NCI-H524 treated with DMSO at 0.1 percent for 48 hours (cell line): ENCODE measurements at places on chromosomes 2 and 18.
A peak's percentile ranks its signal among the peaks of the same experiment; 100 is the strongest.

DNA sequence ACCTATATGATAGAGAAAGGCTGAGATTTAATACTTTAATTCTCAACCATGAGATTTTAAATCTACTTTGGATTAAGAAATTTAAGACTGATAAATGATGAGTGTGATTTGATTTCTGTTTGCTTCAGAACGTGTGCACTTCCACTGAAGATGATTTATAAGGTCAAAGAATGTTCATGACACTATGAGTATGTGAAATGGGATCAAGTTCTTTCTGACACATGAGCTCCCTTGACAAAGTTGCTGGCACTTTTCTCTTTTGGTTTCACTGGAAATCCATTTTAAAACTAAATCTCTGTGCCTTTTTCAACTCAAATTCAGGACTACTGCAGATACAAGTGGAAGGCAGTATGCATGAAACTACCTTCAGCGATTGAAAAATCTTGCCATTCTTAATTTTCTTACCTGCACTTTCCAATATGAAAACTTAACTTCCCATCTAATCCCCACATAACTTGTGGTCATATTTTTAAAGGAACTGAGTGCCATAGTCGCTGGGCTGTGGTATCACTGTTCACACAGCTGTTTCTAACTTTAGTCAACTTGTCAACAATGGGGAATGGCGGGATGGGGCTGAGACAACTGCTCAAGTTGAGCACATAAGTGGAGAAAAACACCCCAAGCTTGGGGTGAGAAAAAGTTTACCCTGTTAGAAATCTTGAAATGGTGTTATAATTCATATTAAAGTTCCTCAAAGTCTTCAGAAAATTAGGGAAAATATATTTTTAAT is 51.8 kb upstream of the TTN start:
- DNase-seq = no peak

GRCh38 chr2:104965900-104966299 is 72.0 kb upstream of the MRPS9 start:
- no peak for DNase-seq

DNA sequence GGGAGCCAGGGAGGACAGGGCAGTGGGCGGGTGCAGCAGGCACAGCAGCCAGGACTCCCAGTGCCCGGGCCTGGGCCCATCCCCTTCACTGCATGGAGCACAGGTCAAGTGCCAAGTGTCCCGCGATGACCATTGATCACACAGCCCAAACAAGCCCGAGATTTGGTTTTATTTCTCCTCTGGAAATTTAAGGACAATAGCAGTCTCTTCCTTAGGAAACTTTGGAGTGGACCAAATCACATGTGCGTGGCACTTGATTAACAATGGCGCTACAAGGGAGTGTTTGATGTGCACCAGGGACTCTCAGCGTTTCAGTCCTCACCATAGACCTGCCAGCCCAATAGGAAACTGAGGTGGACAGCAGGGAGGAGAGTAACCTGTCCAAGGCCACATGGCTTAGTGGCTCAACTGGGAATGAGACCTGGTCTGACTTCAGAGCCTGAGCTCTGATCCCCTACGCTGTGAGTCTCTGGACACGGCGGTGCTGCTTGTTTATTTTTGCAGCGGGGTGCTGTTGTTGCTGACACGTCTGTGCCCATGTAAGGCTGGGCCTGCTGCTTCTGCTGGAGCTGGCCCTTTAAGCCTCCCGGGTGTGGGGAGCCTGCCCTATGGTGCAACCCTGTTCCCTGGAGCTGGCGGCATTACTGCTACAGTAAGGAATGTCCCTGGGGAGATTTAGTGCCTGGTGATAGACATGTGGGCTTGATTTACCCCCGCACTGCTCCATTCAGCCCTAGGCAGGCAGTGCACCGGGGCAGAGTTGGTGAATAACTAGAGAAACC is 194.2 kb downstream of the INHBB start:
- DNase-seq = no peak

DNA sequence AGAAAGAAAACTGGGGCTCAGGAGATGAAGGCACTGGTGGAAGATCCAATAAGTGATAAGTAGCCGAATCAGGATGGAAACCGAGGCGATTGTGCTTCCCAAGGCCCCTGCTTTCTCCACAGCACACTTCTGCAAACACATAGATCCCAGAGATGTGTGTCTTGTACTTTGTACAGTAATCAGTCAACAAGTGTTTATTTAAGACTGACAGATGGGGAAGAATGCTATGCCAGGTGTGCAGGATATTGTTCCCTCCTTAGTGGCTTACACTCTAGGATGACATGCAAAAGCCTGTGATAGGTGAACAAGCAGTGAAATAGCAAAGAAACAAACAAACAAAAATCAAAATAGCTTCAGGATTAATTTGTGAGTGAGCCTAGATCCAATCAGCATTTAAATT is 116.6 kb downstream of the ACTR3 start:
- no peak for DNase-seq

DNA sequence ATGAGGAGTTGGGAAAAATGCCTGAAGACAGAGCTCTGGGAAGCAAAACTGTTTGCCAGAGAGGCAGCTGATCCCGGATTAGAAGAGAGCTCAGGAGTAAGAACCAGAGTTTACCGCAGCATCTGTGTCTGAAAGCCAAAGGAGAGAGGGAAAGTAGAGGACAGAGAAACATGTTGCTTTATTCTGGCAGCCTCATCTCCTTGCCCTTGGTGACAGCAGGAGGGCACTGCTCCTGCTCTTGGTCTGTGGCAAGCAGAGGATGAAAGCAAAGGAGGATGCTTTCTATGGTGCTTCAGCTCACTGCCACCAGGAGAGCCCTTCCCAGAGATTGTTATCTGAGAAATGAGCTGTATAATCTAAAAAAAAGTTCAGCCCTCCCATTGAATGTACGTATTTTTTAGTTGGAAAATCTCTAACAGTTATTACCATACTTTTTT is 7.7 kb downstream of the SLC1A4 start:
- no peak for DNase-seq

- DNase-seq = no peak
Observed at GRCh38 chr2:159256159-159256558, 30.3 kb downstream of the WDSUB1 start.

DNA sequence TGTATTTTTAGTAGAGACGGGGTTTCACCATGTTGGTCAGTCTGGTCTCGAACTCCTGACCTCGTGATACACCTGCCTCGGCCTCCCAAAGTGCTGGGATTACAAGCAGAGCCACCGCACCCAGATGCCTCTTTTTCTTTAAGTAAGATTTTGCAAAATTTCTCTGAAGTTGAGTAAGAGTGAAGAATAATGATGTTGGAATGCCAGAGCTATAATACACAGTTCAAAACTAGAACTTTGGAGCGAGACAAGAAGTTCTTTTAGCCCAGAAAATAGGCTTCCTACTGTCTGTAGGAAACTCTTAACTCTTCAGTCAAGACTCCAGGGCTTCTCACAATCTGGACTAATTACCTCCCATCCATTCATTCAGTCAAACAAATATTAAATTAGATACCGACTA is 51.4 kb downstream of the MARCHF4 start:
- DNase-seq = no peak

- DNase-seq = no peak
Observed at GRCh38 chr2:75041731-75042600, 83.5 kb downstream of the POLE4 start.

GRCh38 chr2:46231721-46232120 is 65.5 kb upstream of the EPAS1 start:
- no peak for DNase-seq

DNA sequence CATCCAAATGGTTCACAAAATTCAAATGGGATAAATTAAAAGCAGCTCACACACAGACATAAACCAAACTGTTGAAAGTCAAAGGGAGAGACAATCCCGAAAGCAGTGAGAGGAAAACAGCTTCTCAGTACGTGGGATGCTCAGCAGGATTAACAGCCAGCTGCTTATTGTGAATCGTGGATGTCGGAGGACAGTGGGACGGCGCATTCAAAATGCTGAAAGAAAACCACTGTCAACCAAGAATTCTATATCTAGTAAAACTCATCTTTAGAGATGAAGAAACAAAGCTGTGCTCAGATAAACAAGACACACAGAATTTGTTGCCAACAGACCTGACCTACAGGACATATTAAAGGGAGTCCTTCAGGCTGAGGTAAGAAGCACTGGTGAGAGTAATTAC is 102.9 kb downstream of the NFATC1 start:
- no peak for DNase-seq

DNA sequence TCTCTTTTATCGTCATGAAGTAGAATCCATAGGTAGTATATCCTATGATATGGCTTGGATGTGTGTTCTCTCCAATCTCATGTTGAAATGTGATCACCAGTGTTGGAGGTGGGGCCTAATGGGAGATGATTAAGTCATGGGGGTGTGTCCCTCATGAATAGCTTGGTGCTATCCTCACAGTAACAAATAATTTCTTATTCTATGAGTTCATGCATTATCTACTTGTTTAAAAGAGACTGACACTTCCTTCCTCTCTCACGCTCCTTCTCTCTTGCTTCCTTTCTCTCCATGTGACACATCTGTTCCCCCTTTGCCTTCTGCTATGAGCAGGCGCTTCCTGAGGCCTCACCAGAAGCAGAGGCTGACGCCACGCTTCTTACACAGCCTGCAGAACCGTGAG is 165.6 kb downstream of the MREG start:
- no peak for DNase-seq

- DNase-seq = no peak
Observed at GRCh38 chr2:137525641-137526190, 438.6 kb upstream of the HNMT start.

DNA sequence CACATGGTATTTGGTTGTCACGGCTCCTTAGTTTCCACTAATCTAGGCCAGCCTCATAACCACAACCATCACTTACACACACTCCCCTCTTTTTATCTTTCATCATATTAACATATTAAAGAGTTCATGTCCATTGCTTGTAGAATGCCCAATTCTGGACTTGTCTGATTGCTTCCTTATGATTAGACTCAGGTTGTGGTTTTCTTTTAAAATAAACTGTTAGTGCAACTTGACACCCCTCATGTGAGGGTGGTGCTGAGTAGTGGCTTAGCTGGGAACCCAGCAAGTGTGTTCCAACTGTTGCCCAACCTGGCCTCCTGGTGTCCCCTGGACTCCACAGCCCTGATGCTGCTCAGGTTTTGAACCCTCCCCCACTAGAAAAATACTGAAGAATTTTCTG is 20.1 kb upstream of the CD207 start:
- no peak for DNase-seq

- no peak for DNase-seq
Observed at GRCh38 chr2:50987616-50988313, 44.2 kb downstream of the NRXN1 start.

DNA sequence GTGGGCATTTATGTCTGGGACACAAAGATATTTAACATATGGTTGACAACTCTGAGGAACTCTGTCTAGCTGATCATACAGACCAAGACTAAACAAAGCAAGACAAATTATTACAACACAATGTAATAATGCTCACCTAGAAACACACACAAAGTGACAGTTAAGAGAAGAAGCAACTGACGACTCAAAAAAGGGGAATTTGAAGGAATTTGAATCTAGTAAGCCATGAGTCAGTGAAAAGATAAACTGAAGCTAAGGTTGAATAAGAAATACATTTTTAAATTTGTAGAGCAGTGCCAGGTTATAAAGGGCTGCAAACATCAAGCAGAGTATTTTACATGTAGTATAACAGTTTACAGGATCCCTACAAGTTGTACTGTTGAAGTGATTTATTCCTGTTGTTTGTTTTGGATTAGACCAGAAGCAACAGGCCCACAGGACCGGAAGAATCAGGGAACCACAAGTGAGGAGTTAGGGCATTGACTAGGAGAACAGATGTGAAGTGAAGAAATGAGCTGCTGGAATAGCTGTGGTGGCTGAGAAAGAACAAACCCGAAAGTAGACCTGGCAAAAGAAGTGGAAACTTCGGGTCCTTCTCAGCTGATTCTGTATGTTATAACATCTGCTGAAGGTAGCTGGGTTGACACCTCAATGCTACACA is 35.6 kb downstream of the IFIH1 start:
- no peak for DNase-seq

- no peak for DNase-seq
Observed at GRCh38 chr2:84971510-84972206, 697 bp downstream of the KCMF1 start.

DNA sequence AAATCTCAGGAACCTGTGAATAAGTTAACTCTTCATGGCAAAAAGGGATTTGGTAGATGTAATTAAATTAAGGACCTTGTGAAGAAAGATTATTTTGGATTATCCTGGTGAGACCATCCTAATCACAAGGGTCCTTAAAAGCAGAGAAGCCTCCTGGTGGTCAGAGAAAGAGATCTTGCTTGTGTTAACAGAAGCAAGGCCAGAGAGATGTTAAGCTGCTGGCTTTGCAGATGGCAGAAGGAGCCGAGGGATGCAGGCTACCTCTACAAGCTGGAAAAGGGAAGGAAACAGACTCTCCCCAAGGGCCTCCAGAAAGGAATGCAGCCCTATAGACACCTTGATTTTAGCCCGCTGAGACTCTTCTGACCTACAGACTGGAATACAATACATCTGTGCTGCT is 197.0 kb downstream of the STK39 start:
- DNase-seq = peak; percentile 57

DNA sequence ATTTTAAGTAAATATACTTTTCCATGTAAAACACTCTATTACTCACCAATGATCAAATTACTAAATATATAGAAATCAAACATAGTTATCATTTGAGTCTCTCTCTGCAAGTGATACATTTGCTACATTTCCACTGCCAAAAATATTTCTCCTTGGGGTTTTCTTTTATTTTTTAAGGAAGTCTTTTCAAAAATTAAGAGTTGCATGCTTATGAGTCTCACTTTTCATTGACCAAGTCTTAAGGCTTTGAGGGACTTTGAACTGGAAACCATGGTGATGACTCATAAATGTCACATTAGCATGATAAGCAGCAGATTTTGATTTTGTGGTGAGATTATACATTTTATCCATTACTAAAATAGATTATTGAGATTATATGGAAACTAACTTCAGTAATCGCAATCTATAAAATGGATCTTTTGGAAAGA is 152.9 kb downstream of the FAM124B start:
- DNase-seq = no peak

DNA sequence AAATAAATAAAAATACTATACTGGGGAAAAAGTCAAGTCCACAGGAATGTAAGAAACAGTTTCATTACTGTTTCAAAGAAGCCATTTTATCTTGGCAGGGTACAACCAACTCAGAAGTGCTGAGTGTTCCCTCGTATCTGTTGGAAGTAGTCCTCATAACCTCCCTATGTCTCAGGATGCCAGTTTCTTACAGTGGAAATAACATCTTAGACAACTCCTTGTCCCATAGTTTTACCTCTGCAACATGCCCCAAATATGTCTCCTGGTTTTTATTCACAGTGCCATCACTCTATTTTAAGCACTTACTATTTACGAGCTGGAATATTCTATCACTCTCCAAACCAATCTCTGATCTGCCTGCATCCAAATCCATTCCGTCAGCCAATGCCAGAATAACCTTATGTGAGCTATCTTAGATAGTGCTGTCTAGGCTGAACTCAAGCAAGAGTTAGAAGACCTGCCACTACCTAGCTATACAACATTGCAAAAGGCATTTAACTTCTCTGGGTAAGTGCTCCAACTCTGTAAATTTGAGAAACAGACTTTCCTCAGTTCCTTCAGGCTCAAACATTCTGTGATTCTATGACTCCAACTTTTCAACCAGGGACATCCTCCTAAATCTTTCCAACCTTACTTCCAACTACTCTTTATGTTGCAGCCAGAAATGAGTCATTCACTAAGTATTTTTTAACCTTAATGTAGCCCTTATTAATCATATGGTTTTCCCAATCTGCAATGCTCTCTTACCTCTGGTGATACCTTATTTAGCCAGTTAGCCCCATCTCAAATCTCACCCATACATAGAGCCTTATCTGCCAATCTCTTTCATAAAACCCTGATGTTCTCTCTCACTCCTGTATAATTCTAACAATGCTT is 66.7 kb downstream of the RTN4 start:
- no peak for DNase-seq
